Osteoblast (primary cell): ENCODE measurements at places on chromosomes 2 and 18. TPM values are rescaled to one million over a fixed set of nuclear protein-coding genes. Genes with fewer than 3 reads are reported as not detected.

DNA sequence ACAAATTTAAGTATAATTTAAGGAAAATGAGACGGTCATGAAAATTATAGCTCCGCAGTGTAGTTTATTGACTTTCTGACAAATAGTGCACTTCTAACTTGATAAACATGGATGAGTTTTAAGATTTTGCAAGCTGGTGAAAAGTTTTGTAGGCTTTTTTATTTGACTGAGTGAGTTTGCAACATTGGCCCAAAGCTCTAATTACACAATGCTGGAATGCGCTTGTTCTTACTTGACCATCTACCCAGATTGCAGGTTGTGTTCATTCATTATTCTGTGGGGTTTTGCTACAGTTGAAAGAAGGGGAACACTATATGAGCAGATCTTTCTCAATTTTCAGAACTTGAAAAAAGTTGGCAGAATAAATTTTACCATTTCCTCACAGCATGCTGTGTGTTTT lies 13.5 kb downstream of the SPOPL start:
- no peak for DNase-seq

DNA sequence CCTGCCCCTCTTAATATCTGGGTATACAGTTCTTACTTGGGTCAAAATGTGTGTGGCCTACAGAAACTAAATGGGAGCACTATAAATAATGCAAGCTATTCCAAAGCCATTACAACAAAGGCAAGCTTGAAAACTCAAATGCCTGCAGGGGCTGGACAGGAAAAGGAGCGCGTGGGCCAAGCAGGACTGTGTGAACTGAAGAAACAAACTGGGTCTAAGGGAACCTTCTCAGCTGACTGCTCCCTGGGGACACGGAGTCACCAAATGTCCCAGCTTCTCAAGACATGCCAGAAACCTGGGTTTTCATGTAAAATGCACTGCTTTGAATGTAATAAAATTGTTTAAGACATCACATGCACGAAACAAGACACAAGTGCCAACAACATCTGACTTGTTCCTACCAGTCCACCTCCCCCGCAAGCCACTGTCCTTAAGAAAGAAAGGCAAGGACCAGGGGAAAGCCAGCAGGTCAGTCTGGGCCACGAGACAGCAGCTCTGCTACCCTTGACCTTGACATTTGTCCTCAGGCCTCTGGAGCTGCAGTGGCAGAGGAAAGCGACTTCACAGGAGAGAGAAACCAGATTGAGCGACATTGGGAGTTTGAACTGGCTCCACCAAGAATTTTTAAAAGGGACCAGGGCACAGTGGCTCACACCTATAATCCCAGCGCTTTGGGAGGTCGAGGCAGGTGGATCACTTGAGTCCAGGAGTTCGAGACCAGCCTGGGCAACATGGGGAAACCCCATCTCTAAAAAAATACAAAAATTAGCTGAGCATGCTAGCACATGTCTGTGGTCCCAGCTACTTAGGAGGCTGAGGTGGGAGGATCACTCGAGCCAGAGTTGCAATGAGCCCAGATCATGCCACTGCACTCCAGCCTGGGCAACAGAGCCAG lies 89.7 kb upstream of the SH3BP4 start:
- DNase-seq = no peak

Gene PRSS56
- total RNA-seq = not detected in 2 replicates

Gene CRYGD
- not detected in 2 replicates for total RNA-seq

- DNase-seq = no peak
These were observed 155.2 kb downstream of the GALNT1 start for GRCh38 chr18:35736696-35737095.

DNA sequence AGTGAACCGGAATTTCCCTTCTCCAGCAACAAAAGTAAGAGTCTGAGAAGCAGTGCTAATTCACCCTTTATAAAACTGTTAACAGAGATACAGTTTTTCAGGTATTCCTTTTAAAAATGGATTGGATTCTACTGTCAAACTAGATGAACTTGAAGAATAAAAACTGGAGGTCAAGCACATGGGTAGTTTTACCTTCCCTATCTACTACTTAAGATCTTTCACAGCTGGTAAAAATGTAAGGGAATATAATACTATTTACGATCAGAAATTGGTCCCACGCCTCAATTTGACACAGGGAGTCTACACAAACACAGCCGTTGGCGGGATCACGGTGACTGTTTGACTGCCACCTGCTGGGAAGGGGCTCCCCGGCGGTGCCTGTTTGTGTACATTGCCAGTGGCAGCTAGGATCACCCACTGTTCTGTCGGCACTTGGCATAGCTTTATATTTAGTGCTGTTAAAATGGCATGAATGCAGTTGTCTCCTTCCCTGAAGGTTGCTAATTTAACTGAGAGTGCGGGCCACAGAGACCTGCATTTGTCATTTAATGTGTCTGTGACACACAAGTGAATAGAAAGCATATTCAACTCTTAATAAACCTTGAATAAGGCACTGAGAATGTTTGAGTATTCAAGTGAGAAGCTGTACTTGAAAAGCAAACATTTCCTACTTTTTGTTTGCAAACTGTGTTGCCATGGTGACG lies 59.5 kb downstream of the ABCG8 start:
- DNase-seq = no peak

DNA sequence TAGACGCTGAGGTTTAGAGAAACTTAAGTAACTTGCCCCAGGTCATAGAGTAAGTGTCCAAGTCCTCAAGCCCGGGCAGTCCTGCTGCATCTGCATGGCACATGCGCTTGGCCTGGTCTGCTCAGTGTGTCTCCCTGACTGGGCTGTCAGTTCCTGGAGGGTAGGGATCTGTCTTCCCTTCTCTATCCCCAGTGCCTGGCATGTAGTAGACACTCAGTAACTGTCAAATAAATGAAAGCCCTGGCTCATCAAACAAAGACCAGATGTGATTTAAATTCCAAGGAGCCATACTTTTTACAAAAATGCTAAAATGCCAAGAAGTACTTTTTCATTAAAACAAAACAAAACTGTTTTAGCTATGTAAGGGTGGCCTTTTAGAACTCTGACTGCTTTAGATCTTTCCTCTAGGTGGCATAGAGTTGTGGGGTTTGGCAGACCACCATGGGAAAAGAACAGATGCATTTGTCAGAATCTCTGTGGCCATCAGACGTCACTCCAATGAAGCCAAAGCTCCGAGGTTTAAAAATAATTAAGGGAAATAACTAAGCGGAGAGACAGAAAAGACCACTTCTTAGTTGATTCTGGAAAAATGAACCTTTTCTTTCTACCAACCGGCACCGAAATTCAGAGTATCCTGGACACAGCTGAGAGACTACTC lies 34.0 kb downstream of the EPAS1 start:
- no peak for DNase-seq

Gene MBD5
- total RNA-seq = 22.4 and 29.8 TPM in 2 replicates

- no peak for DNase-seq
These were observed 1299.2 kb downstream of the CNTNAP5 start for GRCh38 chr2:125324273-125324672.

- DNase-seq = no peak
These were observed 439.8 kb downstream of the RNF144A start for GRCh38 chr2:7356909-7357584.

Gene ZSWIM2
- total RNA-seq = 0.29 TPM in 1 of 2 replicates, not detected in the other

Gene SH3YL1
- total RNA-seq = 52.1 and 56.0 TPM in 2 replicates

GRCh38 chr18:57062844-57063243 lies 84.0 kb upstream of the BOD1L2 start:
- DNase-seq = no peak

Gene MC2R
- total RNA-seq = not detected in 2 replicates

- DNase-seq = peak; percentile 5
These were observed 237.5 kb downstream of the CTNNA2 start for GRCh38 chr2:79750321-79750720.

DNA sequence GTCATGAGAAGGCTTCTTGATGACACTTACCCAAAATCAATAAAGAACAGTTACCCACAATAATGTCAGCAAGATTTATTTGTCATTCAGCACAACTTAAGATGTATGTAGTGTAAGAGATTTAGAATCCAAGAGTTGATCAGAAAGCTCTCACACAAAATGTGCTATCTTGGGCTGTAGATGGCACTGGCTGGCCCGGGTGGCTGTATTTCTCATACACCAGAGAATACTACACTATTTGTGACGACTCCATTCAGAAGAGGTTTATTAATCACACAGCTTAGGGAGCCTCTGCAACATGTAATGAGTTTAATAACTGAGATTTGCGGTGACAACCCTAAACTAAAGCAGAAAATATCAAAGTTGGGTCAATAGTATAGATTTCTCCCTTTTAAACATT lies 530.4 kb upstream of the KLHL29 start:
- no peak for DNase-seq

DNA sequence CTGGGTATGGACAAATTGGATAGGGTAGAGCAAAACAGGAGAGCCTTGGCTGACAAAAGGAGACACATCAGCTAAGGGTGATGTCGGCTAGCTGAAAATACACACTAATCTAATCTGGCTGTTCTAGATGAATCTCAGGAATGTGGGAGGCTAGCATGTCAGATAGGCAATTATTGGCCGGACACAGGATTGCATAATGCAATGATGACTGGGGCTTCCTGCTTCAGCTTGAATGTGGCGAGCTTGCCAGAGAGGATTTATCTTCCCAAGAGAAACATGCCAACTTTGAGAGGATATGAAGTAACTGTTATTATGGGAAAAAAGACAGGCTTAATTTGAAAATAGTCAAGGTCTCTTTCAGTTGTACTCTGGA lies 102.4 kb downstream of the TRIB2 start:
- DNase-seq = peak; percentile 83

DNA sequence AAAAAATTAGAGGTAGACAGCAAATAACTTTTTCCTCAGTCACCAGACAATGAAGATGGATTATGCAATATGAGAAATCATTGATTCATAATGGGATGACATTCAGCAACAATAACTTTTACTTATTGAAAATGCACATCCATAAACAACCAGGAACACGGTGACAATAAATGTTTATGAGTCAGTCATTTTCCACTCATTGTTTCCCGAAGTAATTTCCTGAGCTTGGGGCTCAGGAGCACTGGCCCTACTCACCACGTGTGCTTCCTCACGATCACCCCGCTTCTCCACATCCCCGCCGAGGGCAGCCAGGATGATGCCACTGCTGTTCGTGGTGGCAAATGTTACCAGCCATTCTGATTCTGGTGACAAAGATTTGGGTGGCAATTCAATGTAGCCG lies 156.3 kb downstream of the LAMA1 start:
- no peak for DNase-seq

- peak; percentile 97 for DNase-seq
These were observed 3.0 kb downstream of the ADCY3 start for GRCh38 chr2:24917086-24917485.

- DNase-seq = no peak
These were observed 109.2 kb upstream of the FZD7 start for GRCh38 chr2:201924453-201924852.

DNA sequence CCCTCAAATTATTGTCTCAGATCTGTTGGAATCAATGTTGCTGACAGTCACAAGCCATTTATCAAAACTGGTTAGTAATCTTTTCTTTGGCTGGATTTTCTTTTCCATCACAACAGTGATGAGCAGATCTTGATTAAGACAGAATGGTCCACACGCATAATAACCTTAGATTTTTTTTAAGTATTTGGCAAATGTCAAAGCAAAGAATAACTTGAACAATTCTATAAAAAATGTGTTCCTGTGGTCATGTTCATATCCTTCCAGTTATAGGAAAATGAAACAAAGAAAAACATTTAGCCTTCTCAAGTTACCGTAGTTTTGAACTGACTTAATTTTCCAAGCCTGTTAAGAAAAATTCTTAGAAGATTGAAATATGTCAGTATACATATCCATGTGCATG lies 659.9 kb upstream of the ID2 start:
- DNase-seq = no peak

- DNase-seq = no peak
These were observed 42.7 kb upstream of the CDH19 start for GRCh38 chr18:66646609-66647008.

GRCh38 chr2:54512183-54512582 lies 56.1 kb downstream of the SPTBN1 start:
- no peak for DNase-seq

DNA sequence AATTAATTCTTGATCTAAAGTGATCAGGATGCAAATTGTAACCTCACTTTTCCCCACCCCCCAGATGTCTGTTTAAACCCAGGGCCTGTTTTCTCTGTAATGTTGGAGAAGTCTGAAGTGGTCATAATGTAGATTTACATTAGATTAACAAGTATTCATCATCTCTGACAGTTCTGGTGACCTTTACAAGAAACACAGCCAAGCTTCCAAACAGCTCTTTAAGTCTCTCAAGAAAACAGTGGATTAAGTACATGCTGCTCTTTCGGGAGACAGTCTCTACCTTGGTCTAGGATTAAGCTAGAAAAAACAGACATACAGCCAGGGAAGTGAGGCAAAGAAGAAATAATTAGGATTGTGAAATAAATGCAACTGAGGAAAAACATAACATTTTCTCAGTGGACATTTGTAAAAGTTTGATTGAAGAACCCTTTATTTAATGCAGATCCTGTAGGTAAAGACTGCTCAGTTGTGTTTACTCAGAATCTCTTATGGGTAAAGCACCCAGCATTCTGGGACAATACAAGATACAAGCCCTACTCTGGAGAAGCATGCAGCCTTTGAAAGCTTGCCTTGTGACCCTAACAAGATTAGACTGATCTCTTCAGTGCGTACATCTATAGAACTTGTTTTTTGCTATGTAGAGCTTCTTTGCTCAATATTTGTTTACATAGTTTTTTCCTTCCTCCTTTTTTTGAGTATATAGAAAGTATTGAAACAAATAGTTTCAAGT lies 203.9 kb downstream of the PHLPP1 start:
- no peak for DNase-seq

DNA sequence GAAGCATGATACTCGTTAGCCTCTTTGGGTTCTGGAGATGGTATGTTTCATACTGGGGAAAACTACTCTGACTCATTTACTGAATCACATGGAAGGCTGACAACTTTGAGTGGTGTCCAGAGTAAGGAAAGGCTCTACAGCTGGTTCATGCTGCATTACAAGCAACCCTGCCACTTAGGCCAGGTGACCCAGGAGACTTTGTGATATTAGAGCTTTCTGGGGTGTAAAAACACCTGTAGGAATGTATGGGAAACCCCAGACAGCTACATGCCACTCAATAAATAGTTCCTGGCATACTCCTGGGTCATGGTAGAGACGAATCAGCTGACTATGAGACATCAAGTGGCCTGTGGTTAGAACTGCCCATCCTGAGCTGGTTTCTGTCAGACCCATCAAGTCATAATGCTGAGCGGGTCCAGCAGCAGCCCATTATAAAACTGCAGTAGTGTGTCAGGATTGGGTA lies 21.3 kb upstream of the TCF7L1 start:
- peak; percentile 58 for DNase-seq
